Activated naive CD8-positive, alpha-beta T cell treated with anti-CD3 and anti-CD28 coated beads for 36 hours (primary cell): ENCODE measurements at places on chromosomes 6 and 20.

DNA sequence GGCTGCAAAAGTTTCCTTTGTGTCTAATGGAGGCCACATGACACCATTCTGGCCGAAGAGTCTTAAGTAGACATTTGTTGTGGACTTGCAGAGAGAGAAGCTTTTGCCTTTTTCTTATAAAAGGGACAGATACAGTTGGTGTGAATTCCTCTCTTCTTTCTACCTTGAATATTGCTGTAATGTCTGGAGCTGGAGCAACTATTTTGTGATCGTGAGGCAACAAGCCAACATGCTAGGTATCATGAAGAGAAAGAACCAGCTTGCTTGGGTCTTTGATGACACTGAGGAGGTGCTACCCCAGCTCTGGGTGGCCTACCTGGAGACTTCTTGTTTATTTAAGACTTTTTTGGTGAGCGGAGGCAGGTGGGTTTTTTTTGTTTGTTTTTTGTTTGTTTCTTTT is 16.3 kb upstream of the SYNJ2 start:
- DNase-seq: no peak

- no peak for DNase-seq
Measured at GRCh38 chr6:133474516-133474915, 233.4 kb downstream of the EYA4 start.

DNA sequence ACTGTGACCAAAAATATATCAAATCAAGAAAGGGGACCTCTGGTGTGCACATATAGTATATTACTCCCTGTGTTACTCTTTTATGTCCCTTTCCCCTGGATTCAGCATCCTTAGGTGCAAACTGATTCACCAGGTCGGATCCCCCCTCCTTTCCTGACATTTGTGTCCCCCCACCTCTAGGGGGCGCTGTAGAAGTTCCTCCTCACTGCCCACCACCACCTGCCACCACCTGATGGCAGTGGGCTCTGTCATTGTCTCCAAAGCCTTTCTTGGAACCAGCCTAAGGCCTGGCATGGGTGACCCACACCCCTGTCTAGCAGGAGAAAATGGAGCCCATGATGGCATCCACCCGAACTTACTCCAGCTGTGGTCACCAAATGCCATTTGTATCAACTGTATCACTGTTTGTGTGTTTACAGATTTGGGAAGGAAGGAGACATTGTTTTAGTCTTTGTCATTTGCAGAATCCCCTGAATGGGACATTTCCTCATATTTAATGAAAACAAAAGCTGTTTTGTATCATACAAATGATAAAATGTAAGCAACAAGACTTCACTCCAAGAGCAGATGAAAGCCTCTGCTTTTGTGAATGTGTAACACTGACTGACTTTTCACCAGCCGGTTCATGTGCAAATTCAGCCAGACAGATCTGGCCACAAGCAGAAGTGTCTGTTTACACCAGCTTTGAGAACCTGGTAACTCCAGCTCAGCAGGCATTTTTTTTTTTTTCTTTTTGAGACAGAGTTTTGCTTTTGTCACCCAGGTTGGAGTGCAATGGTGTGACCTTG is 66.2 kb downstream of the ARMC2 start:
- peak; percentile 41 for DNase-seq

- no peak for DNase-seq
Measured at GRCh38 chr20:62860391-62860923, 1.2 kb downstream of the TCFL5 start.
